Stimulated activated CD4-positive, alpha-beta T cell treated with anti-CD3 and anti-CD28 coated beads, Interleukin-4, amount 100 ng/mL, for 48 hours (primary cell): ENCODE measurements at places on chromosomes 2 and 18.
A peak's percentile ranks its signal among the peaks of the same experiment; 100 is the strongest.

GRCh38 chr2:69113627-69114026 lies 100.6 kb downstream of the ANTXR1 start:
- DNase-seq = no peak

- DNase-seq = no peak
Observed at GRCh38 chr18:8990276-8991031, 112.0 kb upstream of the NDUFV2 start.

DNA sequence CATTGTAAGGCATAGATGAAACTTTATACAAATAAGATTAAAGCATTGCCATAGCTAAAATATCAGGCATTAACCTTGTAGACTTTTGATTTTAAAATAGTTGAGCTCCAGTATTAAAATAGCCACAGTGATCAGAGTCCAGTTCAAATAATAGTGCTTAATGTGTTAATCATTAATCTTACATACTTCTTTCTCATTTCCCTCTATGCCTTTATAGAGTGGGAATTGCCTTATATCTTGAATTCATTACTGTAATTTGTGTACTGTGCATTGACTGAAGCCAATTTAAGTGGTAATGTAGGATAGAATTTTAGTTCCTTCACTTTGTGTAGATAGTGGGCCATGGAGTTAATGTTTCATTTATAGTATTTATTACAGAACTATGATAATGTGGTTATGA lies 549.2 kb upstream of the VWC2L start:
- DNase-seq = no peak

DNA sequence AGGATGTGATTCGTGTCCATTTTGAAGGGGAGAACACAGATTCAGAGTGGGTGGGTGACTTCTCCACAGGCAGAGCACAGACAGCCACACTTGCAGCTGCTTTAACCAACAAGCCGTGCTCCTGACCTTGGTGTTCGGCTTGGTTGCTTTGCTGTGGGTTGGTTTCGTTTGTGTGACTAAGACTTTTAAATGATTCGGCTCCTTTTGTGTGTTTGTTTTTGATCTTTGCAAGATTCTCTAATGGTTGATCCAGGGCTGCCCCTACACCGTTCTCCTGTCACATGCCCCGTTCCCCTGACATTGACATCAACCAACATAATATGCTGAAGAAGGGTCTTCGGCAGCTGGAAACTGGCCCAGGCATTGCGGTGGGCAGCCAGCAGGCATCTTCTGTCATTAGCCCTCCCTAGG lies 95.9 kb upstream of the MBOAT2 start:
- DNase-seq = no peak

DNA sequence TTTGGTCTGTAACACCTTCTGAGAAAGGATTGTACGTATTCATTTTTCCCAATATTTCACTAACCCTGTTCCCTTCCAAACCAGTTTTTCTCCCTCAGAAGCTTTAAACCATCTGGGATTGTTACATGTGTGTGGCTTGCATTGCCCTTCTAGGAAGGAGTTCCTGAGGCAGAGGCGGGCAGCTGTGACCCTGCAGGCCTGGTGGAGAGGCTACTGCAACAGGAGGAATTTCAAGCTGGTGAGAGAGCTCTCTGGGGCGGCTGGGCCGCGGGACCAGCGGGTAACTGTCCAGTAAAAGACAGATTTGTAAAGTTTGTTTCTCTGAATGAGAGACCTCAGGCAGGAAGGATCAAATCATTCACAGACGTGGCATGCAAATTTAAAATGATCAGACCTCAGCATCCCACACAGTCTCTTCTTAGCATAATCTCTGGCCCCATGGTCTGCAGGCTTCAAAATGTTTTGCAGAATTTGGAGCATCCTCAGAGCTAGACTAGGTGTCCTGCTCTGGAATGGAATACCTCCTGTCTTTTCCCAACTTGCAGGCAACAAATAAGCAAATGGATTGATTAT lies 40.2 kb upstream of the GPR17 start:
- DNase-seq = no peak

DNA sequence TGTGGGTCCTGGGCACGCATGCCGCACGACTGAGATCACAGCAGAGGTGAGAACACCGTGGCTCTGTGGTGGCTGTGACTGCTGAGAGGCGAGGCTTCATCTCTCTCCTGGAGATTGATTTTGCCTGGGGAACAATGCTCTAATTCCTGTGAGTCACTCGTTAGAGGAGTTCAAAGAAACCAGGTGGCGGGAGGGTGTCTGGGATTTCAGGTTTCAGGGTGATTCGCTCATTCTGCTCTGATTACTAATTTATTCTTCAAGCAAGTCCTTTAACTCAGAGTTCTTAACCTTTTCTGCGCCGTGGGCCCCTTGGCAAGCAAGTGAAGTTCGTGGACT lies 56.3 kb downstream of the GLI2 start:
- no peak for DNase-seq

GRCh38 chr2:182587831-182588230 lies 128.2 kb upstream of the DNAJC10 start:
- DNase-seq = no peak

DNA sequence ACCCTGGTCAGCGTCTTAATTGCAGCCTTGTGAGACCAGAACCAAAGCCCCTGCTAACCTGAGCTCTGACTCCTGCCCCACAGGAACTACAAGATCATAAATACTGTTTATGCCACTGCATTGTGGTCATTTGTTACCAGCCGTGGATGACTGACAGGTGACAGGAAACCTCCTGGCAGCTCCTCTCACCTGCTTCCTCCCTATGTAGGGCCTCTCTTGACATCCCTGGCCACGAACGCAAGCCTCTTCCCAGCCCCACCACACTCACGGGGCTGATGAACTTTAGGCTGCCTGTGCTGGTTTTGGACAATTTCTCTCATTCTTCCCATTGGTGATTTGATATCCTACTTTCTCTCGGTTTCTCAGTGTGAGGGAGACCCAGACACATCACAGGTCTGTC lies 357.2 kb upstream of the MYT1L start:
- no peak for DNase-seq

GRCh38 chr2:113083296-113083695 lies 15.5 kb downstream of the IL1F10 start:
- peak; percentile 8 for DNase-seq

DNA sequence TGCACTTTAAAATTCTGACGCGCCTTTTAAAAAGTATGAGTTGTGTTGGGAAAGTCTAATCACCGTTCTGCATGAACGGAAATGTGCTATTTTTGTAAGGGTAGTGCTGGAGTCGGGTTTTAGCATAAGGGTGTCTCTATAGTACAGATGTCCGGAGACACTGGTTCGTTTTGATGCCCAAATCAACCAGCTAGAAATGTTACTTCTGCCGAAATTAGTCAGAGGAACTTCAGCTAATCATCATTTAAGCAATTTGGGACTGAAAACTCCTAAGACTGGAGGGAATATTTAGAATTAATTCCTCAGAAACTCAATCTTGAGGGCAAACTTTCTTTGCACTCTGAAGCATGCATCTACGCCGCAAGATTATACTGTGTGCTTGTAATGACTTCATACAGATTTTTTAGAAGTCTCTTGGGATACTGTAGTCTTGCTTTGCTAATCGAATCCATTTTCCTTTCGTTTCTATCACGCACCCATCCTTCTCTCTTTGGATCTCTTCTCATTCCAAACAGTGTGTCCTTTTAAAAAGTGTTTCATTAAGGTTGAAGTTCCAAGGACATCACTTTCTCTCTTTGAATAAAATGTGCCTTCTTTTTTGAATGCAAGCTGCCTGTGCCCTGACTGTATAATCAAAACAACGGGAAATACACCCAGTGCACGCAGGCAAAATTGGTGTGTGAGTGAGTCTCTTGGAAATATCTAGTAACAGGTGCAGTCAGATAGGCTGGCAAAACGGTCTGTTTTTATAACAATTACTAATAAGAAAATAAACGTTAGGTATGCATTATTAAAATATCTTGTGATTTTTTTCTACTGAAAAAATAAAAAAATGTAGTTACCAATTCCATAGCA lies 270.9 kb upstream of the TCF4 start:
- no peak for DNase-seq

GRCh38 chr2:201930043-201930442 lies 103.6 kb upstream of the FZD7 start:
- no peak for DNase-seq

GRCh38 chr2:120316528-120317179 lies 29.3 kb upstream of the INHBB start:
- DNase-seq = no peak

DNA sequence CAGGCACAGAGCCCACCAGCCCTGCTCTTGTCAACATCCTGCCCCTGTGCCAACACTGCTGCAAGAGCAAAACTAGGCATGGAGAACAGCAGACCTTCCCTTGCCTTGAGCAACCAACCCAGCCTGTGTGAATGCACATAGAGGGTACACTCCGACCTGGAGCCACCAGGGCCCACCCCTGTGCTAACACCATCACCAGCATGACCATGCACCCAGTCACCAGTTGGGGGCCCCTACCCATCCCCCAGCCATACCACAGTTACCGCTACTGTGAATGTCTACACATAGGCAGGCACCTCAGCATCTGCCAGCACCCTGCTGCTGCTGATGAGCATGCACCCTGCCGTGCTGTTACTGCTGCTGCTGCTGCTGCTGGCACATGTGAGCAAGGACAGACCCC lies 301.9 kb upstream of the ST6GAL2 start:
- DNase-seq = no peak

DNA sequence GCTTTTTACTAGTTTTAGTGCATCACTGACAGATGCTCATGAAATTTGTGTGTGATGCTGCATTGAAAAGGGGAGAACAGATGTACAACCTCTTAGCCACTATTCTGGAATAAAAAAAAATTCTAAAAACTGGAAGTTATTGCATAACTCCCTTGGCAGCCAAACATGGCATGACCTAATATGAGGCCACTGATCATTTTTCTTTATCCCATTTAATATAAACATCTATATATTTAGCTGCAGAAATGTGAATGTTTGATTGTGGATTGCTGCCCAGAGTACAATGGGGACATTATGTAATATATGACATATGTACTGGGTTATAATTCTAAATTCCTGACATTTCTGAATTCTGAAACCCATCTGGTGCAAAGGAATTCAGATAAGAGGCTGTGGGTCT lies 86.5 kb downstream of the CDCA7 start:
- DNase-seq = no peak

DNA sequence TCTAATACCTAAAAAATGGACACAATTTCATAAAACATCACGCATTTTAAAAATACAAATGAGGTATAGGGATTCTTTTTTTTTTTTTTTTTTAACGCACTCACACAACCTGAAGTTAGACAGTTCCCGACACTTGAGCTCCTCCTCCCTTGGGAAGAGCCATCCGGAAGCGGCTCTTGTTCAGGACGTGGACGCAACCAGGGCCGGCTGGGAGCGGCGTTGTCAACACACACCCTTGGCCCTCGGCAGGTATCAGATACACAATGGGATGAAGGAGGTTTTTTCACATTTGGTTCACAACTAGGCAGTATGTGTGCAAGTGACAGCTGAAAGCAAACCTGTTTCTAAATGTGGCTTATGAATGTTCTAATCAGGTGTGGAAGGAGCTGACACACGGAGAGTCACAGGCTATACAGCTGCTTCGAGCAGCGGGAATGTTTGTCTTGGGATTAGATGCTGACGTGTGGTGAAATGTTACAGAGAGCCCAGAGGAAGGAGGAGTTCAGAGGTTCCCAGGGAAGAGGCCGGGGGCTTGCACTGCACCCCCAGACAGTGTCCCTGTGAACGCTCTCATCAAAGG lies 111.1 kb downstream of the PXDN start:
- DNase-seq = no peak

DNA sequence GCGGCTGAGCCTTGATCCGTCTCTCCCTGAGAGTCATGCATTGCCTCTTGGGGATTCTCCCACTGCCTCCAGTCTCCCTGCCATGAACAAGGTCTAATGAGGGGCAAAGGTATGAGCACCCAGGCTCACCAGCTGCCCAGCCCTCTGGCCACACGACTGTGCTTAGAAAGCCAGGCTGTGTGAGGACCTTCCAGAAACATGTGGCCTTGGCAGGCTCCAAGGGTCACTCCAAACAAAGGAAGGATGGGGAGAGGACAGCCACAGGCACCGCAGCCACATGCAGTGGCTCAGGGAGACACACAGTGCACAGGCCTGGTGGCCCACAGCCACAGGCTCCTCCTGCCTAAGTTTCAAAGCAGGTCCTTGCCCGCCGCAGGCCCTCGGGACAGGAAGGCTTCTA lies 35.8 kb downstream of the TGFA start:
- no peak for DNase-seq

DNA sequence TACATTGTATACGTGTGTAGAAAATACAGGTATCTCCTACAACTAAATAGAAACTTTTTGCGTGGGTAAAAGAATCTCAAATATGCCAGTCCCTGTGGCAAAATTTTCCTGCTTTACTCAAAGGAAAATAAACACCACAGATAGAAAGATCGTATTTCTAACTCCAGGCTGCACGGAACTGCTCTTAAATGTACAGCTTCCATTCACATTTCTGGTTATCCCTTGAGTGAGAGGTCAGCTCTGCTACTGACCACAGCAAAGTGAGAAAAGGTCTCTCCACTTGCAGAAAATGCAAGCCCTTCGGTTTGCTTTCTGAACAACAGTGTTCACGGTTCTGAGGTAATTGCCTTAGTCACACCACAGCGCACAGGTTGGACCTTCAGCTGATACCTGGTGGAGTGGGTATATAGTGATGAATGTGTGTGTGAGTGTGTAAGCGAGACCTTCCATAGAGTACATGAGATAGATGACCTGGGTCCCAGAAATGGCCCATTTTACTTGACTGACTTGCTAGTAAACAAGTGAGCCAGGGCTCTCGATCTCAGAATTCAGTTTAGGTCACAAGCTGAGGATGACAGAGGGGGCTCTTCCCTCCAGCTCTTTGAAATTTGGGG lies 52.1 kb downstream of the ALPK2 start:
- DNase-seq = no peak

- no peak for DNase-seq
Observed at GRCh38 chr18:77131100-77131651, 1.4 kb downstream of the MBP start.

DNA sequence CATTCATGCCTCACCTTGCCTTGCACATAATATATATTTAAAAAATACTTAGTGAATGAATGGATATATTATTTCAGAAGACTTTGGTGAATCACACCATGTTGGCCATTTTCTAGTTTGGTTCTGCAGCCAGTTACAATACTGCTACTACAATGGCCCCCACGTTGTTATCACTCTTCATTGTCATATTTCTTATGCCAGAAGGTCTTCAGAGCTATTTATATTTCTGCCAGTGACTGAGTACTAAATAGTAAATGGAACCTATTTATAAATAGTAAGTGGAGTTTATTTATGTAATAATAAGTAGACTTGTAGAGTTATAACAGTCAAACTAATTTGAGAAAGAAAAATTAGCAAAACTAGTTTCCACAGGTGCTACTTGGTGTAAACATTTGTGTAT lies 516.6 kb upstream of the SYT4 start:
- no peak for DNase-seq

DNA sequence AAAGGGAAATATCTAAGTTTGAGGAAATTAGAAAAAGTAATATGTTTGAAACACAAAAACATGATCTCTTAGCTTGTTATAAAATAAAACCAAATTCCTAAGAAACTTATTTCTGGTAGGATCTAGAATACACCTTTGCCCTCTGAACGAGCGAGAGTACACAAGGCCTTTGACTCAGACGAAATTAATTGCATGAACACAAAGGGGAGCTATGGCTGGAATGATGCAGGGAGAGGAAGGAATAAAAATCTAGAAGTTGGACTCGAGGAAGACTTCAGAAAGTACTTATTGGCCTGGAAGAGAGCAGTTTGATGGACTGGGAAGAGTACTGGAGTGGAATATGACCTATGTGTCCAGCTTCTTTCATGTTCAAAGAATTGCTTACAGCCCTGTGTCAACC lies 927 bp upstream of the CRYGD start:
- DNase-seq = no peak
